ENCODE measurements at places on chromosomes 16 and 17.

GRCh38 chr17:17523731-17524490 lies 27.7 kb upstream of the RASD1 start:
- no peak for DNase-seq

DNA sequence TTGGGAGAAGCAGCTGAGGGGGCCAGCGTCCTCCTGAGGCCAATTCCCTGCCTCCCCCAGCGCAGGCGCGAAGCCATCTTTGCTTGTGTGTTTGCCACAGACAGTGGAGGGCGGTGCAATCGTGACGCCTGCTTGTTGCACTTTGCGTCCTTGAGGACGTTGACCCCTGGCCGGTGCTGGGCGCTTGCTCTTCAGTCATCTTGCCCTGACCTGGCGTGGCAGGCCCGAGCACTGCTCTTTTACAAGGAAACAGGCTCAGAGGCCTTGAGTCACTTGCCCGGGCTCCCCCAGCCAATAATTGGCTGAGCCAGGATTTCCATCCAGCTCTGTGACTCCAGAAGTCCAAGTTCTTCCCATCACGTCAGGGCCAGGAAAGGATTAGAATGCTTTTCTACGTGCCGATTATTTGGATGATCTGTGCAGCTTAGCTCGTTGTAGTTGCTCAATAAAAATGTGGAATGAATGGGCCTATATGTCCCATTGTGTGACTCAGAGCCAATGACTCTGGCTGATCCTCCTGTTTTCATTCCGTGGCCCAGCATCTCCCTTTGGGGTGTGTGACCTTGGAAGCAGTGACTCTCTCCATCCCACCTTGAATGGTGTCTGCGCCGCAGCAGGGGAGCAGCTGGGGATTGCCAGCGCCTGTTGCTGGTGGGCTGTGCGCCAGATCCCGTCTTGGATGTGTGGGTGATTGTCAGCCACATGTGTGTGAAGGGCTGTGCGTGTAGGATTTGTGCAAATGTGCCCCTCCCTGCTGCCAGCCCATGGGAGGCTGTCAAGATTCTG lies 214.1 kb downstream of the SEC14L1 start:
- DNase-seq = peak; percentile 27

DNA sequence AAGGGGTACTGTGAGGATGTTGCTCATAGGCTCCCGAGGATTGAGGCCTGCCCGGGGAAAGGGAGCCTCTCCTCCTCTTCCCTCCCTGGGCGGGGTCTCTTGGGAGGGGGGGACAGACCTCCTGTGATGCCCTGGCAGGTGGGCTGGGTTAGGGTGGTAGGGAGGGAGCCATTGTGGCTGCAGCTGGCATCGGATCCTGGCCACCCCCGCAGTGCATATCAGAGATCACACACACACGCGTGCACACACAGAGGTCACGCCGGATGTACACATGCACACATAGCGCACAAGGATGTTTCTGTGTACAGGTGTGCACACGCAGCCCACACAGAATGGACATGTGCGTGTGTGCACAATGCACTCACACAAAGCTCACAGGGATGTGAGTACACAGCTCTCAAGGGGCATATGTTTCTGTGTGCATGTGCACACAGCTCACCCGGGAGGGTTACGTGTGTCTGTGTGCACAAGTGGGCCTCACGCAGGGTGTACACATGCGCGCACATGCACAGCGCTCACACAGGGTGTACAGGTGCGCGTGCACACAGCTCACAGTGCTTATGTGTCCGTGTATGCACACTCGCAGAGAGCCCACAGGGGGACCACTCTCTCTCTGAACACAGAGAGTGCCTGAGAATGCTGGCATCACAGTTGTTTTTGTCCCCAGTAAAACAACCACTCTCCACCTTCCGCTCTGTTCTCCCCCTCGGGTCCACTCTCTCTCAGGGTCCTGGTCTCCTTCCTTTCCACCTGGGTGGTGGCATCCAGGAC lies 2.4 kb downstream of the GJD3 start:
- no peak for DNase-seq

GRCh38 chr17:58920773-58921172 lies 165.1 kb downstream of the PPM1E start:
- no peak for DNase-seq

DNA sequence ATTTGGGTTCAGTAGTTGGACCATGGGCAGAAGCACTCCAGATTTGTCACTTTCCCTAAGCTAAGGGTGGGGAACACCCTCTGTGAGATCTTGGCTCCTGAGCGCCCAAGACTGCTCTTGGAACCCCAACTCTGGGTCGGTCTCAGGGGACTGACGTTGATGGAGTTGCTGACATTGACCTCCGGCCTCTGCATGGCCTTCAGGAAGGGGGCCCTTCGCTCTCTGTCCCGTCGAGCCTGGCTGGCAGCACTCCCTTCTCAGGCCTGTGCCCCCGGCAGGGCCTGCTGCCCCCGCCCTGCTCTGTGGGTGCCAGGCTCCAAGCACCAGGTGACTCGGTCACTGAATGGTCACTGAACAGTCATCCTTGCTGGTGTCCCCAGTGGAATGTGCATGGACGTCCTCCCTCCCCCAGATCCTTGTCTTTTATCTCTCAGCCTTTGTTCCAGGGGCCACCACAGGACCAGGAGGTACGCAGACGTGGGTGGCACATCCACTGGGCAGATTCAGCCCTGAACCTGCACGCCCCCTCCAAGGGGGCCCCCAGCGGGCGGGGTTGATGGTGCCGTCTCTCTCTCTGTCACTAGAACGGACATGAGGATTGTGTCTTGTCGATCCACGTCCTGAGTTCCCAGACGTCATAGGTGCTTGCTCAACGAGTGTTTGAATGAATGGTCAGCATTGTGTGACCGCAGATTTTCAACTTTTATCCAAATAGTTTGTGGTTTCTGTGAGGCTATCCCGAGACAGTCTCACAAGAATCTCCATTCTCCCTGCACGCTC lies 314.5 kb downstream of the SEC14L1 start:
- peak; percentile 67 for DNase-seq

- DNase-seq = no peak
These were observed 856 bp upstream of the MON1B start for GRCh38 chr16:77190190-77190477.

DNA sequence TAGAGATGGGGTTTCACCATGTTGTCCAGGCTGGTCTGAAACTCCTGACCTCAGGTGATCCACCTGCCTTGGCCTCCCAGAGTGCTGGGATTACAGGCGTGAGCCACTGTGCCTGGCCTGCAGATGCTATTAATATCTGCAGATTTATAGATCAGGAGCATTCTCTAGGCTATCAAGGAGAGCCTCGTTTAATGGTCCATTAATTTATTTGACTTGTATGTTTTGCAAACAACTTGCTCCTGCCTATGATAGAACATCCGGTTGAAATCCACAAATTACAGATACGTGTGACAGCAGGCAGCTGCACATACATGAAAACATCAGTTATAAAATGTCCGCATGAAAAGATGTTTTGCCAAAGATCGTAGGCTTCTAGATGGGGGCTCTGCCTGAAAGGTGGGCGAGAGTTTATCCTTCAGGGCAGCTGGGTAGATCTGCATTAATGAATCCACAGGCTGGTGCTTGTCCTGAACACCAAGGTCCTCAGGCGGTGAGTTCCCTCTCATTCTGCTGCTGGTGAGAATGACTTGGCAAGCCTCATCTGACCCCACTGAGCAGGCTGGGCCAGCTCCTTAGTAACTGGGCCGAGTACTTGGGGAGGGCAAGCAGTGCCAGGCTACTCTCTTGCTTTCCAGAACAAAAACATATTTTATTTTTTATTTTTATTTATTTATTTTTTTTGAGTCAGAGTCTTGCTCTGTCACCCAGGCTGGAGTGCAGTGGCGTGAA lies 37.1 kb upstream of the MGAT5B start:
- DNase-seq = no peak

DNA sequence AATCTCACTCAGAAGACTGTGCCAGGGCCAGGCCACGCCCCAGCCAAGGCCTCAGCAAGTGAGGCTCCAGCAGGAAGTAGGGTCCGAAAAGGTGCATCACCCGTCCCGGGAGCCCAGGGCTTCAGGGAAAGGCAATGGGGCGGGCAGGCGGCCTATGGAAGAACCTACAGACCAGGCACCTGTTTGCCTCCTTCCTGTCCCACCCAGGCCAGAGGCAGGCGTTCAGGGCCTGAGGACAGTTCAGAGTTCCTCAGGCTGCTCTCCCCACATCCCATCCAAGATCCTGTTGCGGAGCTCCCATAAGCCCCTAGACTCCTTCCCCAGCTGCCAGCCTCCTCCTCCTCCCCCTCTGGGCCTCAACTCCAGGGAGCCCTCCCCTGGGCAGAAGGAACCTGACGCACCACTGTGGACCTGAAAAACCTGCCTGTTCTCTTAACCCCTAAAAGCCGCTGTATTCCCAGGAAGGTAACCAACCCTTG lies 2.3 kb downstream of the CLUH start:
- DNase-seq = no peak

DNA sequence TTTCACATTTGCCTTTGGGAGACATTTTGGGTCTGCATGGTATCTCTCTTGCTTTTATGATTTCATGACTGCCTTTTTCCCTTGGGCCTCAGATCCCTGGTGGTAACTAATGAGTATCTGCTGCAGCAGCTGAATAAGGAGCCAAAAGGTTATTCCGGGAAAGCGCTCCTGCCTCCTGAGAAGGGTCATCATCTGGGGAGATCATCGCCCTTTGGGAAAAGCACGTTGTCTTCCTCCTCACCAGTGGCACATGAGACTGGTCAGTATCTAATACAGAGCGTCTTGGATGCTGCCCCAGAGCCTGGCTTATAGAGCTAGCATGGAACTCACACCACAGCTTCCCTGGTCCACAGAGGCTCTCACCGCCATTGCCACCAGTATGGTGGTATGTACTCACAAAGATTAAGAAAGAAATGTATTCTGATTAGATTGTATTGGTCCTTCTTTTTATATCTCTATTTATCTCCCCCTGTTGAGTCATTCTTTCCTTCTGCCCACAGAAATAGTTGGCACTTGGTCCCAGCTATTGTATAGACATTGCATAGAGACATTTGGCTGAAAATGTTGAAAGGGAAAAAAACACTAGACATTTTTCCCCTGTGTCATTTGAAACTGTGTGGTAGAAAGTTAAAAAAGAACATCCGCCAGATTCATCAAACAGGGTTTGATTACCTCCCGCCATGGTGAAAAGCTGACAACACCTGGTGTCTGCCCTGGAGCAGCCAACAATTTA lies 8.4 kb downstream of the TPPP3 start:
- no peak for DNase-seq

GRCh38 chr17:39036009-39036408 lies 68.8 kb upstream of the FBXO47 start:
- no peak for DNase-seq

- no peak for DNase-seq
These were observed 6.2 kb downstream of the PSMD12 start for GRCh38 chr17:67359960-67360791.

- DNase-seq = no peak
These were observed 486.7 kb upstream of the SALL1 start for GRCh38 chr16:51637770-51638094.

DNA sequence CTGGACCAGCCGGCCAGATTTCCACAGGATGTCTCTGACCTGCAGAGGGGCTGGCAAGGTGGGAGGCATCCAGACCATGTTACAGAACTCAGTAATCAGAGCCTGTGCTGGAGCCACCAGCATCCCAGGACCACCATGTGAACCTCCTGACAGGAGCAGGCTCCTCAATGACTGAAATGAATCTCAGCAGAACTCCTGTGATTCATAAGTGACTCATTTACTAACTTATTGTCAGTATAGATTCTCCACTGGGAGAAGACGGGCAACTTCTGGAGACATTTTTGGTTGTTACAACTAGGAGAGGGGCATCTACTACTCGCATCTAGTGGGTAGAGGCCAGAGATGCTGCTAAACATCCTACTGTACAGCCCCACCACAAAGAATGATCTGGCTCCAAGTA lies 3.1 kb upstream of the WWOX start:
- DNase-seq = no peak

GRCh38 chr16:74297145-74297665 lies 591 bp downstream of the PSMD7 start:
- no peak for DNase-seq

DNA sequence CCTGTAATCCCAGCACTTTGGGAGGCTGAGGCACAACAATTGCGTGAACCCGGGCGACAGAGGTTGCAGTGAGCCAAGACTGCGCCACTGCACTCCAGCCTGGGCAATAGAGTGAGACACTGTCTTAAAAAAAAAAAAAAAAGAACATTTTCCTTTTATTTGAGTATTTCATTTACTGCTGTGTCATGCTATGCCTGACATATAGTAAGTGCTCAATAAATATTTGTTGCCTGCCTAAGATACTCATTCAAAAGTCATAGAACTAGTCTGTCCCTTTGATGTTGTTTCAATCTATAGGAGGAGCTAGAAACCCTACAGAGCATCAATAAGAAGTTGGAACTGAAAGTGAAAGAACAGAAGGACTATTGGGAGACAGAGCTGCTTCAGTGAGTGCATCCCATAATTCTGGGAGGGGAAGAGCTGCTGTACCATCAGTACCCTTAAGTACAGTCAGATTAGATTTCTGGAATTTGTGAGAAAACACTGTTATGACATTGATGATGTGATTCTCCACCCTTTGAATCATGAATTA lies 20.0 kb downstream of the CALCOCO2 start:
- no peak for DNase-seq

DNA sequence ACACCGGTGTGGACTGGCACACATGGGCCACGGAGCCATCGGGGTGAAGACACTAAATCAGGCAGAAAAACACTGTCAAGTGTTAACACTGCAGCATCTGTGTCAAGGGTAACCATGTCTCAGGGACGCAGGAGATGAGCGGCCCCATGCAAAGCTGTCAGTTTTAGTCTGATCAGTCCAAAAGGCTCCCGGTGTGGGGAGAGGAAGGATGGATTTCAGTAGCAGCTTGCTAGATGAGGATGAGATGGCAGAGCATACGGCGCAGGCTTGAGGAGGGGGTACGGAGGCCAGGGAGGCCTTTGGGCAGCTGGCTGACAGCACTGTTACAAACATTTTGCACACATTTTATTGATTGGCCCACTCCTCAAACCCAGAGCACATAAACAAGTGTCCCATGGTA lies 98.1 kb downstream of the GNAO1 start:
- no peak for DNase-seq

GRCh38 chr16:85460252-85461021 lies 152.7 kb upstream of the GSE1 start:
- DNase-seq = no peak

Data from tibial nerve (tissue), 4 donors.